ENCODE measurements at places on chromosomes 1 and 21. TPM values are rescaled to one million over a fixed set of nuclear protein-coding genes. Genes with fewer than 3 reads are reported as not detected.

The CORT gene
- total RNA-seq = 0.25 TPM

The IL10 gene
- 0.87 TPM for total RNA-seq

The EDARADD gene
- total RNA-seq = 1.7 TPM

The TMEM125 gene
- total RNA-seq = not detected

The ARHGEF10L gene
- total RNA-seq = 0.22 TPM

The RORC gene
- 3.7 TPM for total RNA-seq

The DRAXIN gene
- 0.08 TPM for total RNA-seq

The INTS3 gene
- total RNA-seq = 27.4 TPM

DNA sequence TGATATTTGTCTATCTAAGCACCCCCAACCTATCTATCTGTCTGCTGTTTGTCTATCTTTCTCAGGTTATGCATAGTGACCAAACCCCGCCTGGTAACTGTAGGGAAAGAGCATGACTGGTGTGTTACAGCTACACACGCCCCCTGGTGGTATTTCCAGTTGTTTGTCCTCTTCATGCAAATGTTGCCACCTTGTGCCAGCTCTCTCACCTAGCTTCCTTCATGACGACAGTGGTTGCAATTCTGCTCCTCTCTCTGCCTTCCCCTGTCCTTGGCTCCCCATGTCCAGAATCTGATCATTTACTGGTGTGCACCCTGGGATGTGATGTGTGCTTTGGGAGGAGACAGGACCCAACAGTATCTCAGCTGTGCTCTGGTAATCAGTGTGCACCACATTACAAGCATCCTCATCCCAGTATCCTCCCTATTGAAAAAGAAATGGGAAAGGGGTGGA lies 8.1 kb upstream of the INKA2 start:
- DNase-seq = peak; percentile 49

GRCh38 chr1:153357076-153357852 lies 390 bp upstream of the S100A9 start:
- DNase-seq = peak; percentile 29

GRCh38 chr1:66777831-66778230 lies 23.2 kb downstream of the INSL5 start:
- DNase-seq = no peak

GRCh38 chr1:19987719-19988118 lies 8.3 kb upstream of the PLA2G2A start:
- no peak for DNase-seq

- no peak for DNase-seq
These were observed 192.3 kb upstream of the HMCN1 start for GRCh38 chr1:185541871-185542301.

GRCh38 chr1:15210651-15211375 lies 36.2 kb upstream of the FHAD1 start:
- DNase-seq = no peak

DNA sequence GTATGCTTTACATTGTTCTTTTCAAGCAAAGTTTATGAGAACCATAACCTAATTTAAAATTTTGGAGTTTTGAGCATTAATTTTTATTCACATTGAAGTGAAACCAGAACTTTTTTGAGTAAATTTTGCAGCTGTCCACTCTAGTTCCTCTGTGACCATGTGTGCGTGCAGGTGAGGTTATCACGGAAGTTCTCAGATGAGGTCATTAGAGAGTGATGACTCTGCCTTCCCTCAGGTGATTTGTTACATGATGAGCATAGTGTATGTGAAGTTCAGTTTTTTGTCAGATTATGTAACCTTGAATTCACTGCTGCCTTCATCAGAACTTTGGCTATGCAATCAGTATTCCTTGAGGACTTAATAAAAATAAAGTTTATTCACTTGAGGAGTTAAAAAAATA lies 828.2 kb downstream of the ADGRL2 start:
- DNase-seq = no peak

GRCh38 chr1:37449936-37450335 lies 24.4 kb upstream of the ZC3H12A start:
- DNase-seq = no peak

DNA sequence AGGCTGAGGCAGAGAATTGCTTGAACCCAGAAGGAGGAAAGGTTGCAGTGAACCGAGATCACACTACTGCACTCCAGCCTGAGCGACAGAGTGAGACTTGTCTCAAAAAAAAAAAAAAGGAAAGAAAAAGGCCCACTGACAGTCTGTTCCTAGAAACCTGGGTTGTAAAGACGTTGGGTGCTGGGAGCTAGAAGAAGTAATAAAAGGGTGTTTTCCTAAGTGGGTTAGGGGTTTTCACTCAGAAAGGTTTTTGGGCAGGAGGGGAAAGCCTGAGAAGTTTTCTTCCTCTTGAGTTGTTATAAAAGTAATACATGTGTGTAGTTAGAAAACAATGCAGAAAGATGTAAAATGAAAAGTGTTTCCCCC lies 25.4 kb downstream of the CELA3A start:
- DNase-seq = no peak

DNA sequence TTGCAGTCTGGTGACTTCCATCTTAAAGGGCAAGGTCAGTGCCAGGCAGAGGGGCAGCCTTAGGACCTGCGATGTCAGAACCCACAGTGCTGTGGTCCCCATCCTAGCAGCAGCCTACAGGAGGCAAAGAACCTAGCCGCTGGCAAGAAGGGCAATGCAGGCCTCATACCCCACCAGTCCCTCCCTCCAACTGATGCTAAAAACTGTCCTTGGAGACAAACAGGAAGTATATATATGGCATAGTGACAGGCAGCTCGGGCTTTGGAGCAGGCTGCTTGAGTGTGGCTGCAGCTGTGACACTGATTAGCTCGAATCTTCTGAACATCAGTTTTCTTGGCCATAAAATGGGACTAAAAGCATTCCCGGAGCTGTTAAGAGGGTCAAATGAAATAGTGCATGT lies 156.0 kb upstream of the VAMP3 start:
- no peak for DNase-seq

- DNase-seq = no peak
These were observed 171.0 kb downstream of the VAV3 start for GRCh38 chr1:107793896-107794453.

GRCh38 chr1:230501242-230501641 lies 75.1 kb upstream of the PGBD5 start:
- DNase-seq = no peak
